ENCODE measurements at places on chromosomes 6 and 20.
A peak's percentile ranks its signal among the peaks of the same experiment; 100 is the strongest.

- DNase-seq: no peak
Observed at GRCh38 chr6:92259171-92259570, 1160.2 kb downstream of the EPHA7 start.

- no peak for DNase-seq
Observed at GRCh38 chr6:107819217-107819616, 4.9 kb downstream of the SCML4 start.

- DNase-seq: no peak
Observed at GRCh38 chr20:18360635-18361034, 72.3 kb downstream of the ZNF133 start.

DNA sequence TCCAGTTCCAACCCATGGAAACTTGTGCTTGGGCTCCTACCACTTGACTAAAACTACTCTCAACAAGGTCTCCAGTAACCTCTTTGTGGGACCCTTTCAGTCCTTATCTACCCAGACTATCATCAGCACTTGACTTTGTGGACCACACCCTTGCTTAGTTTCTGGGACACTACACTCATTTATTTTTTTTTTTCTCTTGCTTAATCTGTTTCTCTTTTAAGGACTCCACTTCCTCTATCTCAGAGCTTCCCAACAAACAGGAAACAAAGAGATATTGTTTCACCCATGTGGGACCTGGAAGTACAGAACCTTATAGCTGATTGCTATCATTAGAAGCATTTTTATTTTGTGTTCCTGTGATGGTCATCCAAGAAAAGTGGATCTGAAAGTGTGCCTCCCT, 28.8 kb upstream of the ME1 start:
- no peak for DNase-seq

DNA sequence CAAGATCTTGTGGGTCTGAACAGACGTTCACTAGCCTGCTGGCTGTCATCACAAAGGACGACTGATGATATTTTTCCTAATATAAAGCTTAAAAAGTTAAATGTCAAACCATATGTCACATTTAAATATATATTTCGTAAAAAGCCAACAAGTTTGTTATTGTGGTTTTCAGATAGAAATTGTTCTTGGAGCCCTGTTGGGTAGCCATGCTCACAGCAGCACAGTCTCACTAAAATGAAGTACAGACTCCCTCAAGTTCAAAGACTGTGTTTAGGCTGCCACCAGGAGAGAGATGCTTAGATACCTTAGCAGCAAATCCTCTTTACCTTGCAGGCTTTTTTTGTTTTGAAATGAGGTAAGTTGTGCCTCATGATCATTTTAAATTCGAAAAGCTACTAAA, 17.8 kb downstream of the EEF1E1 start:
- no peak for DNase-seq

- no peak for DNase-seq
Observed at GRCh38 chr6:137102851-137103492, 58.2 kb upstream of the IL20RA start.

GRCh38 chr6:34585108-34585507, 29.0 kb upstream of the SPDEF start:
- no peak for DNase-seq

- no peak for DNase-seq
Observed at GRCh38 chr6:106046116-106046853, 39.9 kb upstream of the PRDM1 start.

- DNase-seq: no peak
Observed at GRCh38 chr6:101085327-101085726, 204.2 kb upstream of the ASCC3 start.

DNA sequence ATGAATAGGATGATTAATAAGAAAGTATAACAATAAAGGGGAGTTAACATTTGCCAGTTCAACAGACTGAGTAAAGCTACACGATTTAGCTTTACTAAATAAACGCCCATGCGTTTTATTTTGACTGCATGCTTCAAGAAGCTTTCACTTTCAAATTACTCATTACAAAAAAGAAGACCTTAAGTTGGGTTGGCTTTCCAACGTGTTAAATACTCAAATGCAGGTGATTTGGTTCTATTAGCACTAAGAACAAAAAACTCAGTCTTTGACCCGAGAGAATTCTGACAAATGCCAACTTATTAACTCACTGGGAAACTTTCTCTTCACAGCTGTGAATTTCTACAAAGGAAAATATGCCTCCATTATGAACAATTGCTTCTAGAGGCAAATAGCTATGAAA, 24.8 kb downstream of the RNF146 start:
- DNase-seq: no peak

DNA sequence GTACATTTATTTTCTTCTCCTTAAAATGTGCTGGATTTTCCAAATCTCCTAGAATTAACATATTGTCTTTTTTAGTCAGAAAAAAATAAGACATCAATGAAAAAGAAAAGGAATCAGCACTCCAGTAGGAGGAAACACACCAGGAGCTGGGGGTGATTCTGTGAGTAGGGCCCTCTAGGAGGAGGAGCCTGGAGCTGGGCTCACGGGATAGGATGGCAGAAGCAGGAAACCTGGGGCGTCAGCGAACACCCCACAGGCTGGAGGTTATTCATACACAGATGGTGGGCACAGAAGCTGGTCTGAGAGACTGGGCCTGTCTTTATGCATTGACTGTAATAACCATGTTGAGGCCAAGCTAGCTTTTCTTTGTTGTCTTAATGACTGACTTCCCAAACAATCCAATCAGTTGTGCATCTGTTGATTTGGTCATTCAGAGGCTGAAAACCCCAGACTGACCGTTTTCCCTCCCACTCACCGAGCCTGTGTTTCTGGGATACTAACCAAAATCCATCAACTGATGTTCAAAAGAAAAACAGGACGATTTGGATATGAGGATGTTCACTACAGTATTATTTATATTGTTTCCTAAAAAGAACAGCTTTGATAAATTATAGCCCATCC, 53.1 kb downstream of the CPNE5 start:
- DNase-seq: no peak

GRCh38 chr6:106063448-106063850, 22.7 kb upstream of the PRDM1 start:
- DNase-seq: no peak

GRCh38 chr20:6740096-6740495, 27.4 kb upstream of the BMP2 start:
- DNase-seq: no peak

- DNase-seq: no peak
Observed at GRCh38 chr6:113147544-113147943, 709.6 kb upstream of the MARCKS start.

DNA sequence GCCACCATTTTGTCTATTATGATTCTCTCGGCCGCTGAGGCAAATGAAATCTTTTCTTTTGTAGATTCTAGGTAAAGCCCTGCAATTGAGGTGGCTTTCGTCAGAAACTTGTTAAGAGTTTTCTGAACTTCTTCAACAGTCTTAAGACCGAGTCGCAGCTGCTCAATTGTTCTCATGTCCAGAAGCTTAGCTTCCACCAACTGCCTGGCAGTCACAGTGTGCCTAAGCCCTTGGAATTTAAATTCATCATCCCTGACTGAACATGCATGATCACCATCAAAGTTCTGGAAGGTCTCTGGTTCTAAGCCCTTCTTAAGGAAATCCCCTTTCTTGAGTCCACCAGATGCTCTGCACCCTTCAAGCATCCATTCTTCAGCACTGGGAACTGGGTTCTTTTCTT, 25.7 kb downstream of the DST start:
- DNase-seq: no peak

GRCh38 chr20:5714261-5715041, 35.8 kb upstream of the SHLD1 start:
- DNase-seq: no peak

GRCh38 chr20:33863440-33864323, 52.5 kb downstream of the CHMP4B start:
- DNase-seq: no peak

GRCh38 chr6:128558021-128558420, 37.6 kb upstream of the PTPRK start:
- DNase-seq: no peak

DNA sequence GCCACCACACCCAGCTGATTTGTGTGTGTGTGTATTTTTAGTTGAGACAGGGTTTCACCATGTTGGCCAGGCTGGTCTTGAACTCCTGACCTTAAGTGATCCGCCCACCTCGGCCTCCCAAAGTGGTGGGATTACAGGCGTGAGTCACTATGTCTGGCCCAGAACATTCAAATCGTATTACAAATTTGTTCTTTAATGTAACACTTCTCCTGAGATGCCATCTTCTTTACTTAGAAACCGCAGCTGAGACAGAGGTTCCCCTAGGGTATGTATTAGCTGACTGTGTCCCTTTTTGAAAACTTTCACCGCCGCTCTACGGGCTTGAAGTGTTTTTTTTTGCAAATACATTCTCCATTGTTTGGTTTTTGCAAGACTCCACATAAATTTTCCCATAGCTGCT, 62.6 kb downstream of the TOX2 start:
- DNase-seq: no peak

DNA sequence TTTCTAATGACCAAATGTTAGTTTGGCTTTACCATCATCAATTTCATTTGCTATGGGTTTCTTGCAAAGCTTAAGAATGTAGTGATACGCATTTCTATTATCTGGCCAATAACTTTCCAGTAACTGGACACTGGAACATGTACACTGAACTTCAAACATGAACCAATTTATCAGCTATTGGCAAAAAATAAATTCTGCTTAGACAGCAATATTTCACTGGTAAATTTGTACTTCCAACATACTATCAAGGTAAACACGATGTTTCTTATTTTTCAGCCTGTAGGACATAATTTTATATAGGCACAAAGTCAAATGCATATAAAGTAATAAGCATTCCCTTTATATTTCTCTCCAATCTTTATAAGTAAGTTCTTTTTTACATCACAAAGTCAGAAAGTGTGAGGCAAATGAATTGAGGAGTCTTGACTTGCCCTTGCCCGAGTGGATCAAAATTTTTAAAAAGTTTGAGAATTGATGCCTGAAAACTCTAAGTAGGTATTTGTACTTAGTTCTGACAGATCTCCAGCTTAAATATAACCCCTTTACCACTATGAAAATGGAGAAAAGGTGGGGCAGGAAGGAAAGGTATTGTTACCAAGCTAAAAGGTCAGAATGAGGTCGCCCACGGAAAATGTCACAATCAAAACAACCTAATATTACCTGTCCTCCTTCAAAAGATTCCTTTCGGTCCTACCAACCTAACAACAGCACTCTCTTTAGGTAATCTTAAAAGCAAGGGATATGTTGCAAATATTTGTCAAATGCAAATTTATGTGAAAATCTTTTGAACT, 41.3 kb downstream of the STK38 start:
- no peak for DNase-seq

GRCh38 chr20:53421343-53421742, 172.3 kb downstream of the ZNF217 start:
- DNase-seq: no peak

DNA sequence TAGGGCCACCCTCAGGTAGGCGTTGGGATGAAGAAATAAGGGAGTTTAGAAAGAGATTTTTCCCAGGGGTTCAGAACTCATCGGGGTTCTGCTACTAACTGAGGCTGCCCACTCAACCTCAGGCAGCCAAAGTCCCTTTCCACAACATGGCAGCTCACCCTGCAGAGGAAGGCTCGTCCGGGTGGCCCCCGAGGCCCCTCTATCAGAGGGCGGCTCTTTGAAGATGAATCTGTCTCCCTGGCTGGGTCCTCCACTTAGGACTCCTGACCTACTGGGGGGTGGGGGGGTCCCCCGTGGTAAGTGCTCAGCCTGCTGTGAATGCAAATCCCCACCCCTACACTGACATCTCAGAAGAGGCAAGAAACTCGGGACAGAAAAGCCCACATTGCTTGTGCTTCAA, 182.9 kb downstream of the SOD2 start:
- no peak for DNase-seq

- no peak for DNase-seq
Observed at GRCh38 chr6:119533603-119534279, 184.2 kb upstream of the MAN1A1 start.

- no peak for DNase-seq
Observed at GRCh38 chr6:340186-340955, 48.1 kb downstream of the DUSP22 start.

- no peak for DNase-seq
Observed at GRCh38 chr6:157443066-157443800, 62.2 kb downstream of the ZDHHC14 start.

GRCh38 chr6:148457137-148457842, 114.7 kb downstream of the SASH1 start:
- DNase-seq: no peak

- no peak for DNase-seq
Observed at GRCh38 chr6:131995917-131996316, 44.7 kb upstream of the CCN2 start.

DNA sequence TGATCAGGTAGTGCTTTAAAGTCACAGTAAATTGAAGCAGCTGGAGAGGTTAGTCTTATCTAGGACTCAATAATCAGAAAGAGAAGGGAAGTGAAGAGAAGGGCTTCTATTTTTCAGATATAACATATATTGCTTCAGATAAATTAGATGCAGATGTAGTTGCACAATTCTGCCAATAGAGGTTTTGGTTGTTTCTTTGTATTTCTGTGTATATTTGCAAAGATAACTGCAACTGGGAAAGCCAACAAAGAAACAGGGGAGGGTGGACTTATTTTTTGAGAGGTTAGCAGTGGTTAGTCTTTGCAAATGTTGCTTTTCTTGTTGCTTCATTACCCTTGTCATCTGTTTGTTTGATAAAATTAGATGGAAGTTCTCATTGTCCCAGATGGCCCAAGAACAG, 106.6 kb downstream of the ADGRG6 start:
- DNase-seq: no peak

- DNase-seq: no peak
Observed at GRCh38 chr6:31204751-31205145, 34.3 kb upstream of the POU5F1 start.

GRCh38 chr6:50826037-50826761, 7.5 kb downstream of the TFAP2B start:
- no peak for DNase-seq

DNA sequence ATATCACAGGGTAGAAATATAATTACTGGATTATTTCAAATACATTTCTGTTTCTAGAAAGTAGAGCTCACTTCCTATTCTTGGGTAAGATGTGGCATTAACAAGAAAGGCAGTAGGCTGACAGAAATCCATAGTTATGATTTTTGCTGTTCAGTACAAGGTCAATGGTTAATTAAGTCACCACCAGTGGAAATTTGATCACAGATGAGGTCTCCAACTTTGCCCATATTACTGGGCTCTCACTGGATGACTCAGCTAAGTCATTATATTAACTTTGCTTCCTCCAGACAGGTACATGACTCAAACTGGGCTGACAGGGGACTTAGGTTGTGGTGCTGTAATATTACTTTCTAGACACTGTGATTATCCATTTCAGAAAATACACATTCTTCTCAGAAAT, 212.4 kb downstream of the GRIK2 start:
- no peak for DNase-seq

GRCh38 chr20:45934046-45934585, 367 bp upstream of the PCIF1 start:
- DNase-seq: peak; percentile 78

- no peak for DNase-seq
Observed at GRCh38 chr6:123604067-123604466, 32.7 kb downstream of the TRDN start.

GRCh38 chr6:84137989-84138575, 89.4 kb downstream of the CEP162 start:
- no peak for DNase-seq

Data from amygdala (tissue), 56 donors.